ENCODE measurements at places on chromosomes 2 and 18. TPM values are rescaled to one million over a fixed set of nuclear protein-coding genes. Genes with fewer than 3 reads are reported as not detected.

Gene DCC
- under 0.01 TPM for total RNA-seq

Gene KCMF1
- total RNA-seq, result 75.9 TPM

Gene RAB27B
- total RNA-seq, result 20.5 TPM

Gene SPATS2L
- 64.3 TPM for total RNA-seq

Gene PLGLB2
- total RNA-seq, result 0.66 TPM

Gene RESP18
- not detected for total RNA-seq

Gene SERPINB3
- not detected for total RNA-seq

Gene SLC8A1
- 10.1 TPM for total RNA-seq

Gene CDH7
- not detected for total RNA-seq

Gene SOX11
- total RNA-seq, result under 0.01 TPM

Gene SLC9A2
- not detected for total RNA-seq

Gene RGPD4
- total RNA-seq, result not detected

Gene PLEKHH2
- 1.1 TPM for total RNA-seq

Gene SCN1A
- not detected for total RNA-seq
